Stimulated activated CD4-positive, alpha-beta T cell treated with anti-CD3 and anti-CD28 coated beads, TNF-alpha, amount 100 ng/mL, for 48 hours (primary cell): ENCODE measurements at places on chromosomes 2 and 18.

GRCh38 chr2:190698895-190699294, 50.0 kb downstream of the NAB1 start:
- no peak for DNase-seq

DNA sequence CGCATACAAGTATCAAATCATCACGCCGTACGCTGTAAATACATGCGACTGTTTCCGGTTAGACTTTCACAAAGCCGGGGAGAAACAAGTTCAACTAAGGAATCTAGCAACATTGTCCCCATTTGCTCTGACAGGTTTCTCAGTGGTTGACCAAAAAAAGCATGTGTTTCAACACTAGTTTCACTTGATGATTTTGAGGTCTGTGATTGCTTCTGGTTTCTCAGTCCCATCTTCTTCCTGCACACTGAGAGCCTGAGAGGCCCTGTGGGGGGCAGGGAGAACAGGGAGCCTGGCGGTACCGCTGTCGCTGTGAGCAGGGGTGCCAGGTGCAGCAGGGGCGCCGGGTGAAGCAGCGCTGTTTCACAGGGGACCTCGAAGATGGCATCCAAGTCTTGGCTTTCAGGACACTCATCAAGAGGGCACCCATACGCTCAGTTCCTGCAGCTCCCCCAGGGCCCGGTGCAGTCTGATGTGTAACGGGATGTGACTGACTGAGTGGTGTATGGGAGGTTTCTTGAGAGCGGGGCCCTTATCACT, 270.9 kb downstream of the TWIST2 start:
- no peak for DNase-seq

- DNase-seq, result no peak
These were observed 754.7 kb upstream of the GYPC start for GRCh38 chr2:125901278-125901677.

- no peak for DNase-seq
These were observed 236.6 kb upstream of the NOL4 start for GRCh38 chr18:34461266-34461665.

GRCh38 chr2:162840598-162841246, 2.2 kb upstream of the KCNH7 start:
- DNase-seq, result no peak

- DNase-seq, result peak; percentile 50
These were observed at the start of gene EPAS1 for GRCh38 chr2:46296840-46297545. EPAS1 (plus strand) TSS chr2:46297407; CDS start chr2:46297912, 505 bp downstream.

GRCh38 chr2:30730736-30731647, 76.3 kb downstream of the CAPN13 start:
- no peak for DNase-seq

GRCh38 chr2:210541290-210541902, 15.0 kb upstream of the CPS1 start:
- DNase-seq, result no peak

DNA sequence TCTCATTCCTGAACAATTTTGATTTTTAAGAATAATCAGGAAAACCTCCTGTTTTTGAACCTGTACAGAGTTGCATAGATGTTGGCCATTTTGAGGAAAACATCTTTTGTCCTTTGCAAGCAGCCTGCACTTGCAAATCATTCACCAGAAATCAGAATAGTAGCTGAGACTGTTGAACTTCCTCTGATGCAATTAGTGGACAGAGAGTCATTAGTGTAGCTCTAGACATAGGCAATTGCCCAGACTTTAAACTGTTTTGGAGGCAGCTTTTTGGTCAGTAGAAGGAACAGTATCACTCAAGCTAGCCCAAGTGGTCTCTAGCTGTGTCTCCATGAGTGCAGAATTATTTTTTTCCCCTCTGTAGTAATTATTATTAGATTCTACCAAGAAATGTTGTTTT, 326.1 kb downstream of the PIK3C3 start:
- DNase-seq, result no peak

GRCh38 chr2:68345129-68345875, 19.8 kb upstream of the PLEK start:
- no peak for DNase-seq

DNA sequence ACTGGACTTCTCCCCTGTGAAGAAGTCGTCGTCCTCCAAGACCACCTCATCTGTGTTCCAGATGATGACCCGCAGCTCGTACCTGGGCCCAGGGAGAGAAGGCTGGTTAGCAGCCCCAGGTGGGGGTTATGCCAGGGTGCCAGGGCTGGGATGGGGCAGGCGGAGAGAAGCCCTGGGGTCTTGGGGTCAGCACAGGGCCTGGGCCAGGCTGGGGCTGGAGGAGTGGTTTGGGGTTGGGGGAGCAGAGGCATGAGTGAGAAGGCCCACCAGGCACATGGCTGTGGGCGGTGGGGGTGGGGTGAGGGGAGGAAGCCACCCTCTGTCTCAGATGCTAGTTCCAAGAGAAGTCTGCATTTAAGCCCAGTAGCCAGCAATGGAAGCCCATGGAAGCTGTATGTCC, 15.8 kb downstream of the OTOF start:
- DNase-seq, result no peak

- DNase-seq, result no peak
These were observed 72.8 kb downstream of the SMAD7 start for GRCh38 chr18:48877941-48878340.

GRCh38 chr2:155980941-155981560, 351.5 kb downstream of the NR4A2 start:
- no peak for DNase-seq

- no peak for DNase-seq
These were observed 152.3 kb upstream of the MMADHC start for GRCh38 chr2:149739883-149740265.

- DNase-seq, result no peak
These were observed at the start of gene SOX11 for GRCh38 chr2:5691985-5692529. SOX11 (plus strand) TSS chr2:5692384; CDS start chr2:5692722, 338 bp downstream.

GRCh38 chr2:234339501-234339900, 157.4 kb downstream of the ARL4C start:
- DNase-seq, result no peak

GRCh38 chr18:79889569-79889968, 61.9 kb downstream of the SLC66A2 start:
- DNase-seq, result no peak

DNA sequence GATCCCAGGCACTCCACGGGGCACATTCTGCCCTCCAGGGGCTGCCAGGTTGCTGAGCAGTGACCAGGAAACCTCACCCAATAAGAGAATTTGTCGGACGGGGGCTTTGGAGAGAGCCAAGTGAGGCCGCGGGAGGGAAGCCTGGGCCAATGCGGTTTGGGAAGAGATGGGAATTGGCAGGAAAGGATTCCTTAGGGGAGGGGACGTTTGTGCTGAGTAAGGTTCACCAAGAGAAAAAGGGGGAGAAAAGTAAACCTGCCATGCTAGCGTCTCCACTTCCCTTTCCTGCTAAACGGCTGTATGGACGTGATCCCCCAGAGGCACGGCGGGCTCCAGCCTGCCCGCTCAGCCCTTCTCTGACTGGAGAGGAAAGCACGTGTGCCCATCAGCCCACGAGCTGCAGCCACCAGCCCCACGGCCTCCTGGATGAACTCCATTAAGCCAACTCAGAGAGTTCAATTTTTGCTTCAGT, 194.4 kb upstream of the ID2 start:
- DNase-seq, result no peak

DNA sequence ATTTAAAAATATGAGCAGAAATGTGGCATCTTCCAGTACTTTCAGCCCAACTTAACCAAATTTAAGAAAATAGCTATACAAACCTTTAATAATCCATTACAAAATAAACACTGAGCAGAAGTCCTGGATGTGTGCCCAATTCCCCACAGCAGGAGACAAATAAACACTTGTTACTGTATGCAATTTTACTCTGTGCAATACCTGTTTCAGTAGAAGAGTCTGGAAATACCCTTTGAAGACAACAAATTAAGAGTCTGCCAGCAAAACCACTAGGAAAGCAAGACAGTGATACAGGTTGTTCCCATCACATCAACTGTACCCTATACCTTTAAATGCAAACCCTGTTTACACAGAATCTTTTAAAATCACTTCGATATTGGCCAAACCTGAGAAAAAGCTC, 41.4 kb upstream of the RNU4ATAC start:
- no peak for DNase-seq

DNA sequence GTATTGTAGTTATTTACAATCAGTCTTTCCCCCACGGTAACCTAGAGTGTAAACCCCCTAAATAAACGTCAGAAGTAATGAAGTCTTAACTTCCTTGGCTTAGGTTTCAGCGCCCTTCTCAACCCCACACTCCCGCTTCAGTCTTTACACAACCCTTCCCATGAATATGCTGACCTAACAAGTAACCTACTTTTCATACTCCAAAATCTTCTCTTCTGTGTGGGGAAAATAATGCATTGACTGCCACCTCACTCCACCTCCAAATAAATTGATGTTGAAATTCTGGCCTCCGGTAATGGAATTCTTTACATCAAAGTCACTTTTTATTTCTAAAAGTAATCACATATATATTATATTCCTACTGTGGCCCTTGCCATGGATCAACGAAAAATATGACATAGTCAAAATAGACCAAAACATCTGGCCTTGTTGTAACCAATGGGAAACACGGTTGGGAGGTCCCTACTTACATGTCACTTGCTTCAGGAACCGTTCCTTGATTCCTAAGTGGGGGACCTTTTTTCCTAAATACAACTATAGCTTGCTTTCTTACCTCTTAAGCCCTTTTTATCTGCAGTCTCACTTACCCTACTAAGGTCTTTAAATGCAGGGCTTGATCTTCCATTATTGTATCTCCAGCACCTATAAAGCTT, 961 bp downstream of the GEN1 start:
- DNase-seq, result no peak

DNA sequence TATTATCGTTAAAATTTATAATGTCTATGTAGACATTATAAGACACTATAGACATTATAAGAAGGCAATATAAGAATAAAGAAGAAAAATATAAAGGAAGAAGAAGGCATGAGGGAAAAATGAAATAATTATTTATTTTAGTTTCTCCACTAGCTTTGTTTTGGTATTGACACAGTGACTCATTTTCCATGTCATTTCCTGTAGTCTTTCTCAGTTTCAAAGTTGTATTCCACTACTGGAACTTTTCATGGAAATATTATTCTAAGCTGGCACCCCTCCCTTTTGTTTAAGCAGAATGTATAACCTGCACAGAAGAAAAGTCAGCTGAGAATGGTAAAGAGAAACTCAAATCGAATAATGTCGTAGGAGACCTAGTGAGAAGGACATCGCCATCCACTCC, 234.2 kb upstream of the NETO1 start:
- no peak for DNase-seq

- DNase-seq, result no peak
These were observed 392.5 kb downstream of the IRS1 start for GRCh38 chr2:226407135-226407534.

DNA sequence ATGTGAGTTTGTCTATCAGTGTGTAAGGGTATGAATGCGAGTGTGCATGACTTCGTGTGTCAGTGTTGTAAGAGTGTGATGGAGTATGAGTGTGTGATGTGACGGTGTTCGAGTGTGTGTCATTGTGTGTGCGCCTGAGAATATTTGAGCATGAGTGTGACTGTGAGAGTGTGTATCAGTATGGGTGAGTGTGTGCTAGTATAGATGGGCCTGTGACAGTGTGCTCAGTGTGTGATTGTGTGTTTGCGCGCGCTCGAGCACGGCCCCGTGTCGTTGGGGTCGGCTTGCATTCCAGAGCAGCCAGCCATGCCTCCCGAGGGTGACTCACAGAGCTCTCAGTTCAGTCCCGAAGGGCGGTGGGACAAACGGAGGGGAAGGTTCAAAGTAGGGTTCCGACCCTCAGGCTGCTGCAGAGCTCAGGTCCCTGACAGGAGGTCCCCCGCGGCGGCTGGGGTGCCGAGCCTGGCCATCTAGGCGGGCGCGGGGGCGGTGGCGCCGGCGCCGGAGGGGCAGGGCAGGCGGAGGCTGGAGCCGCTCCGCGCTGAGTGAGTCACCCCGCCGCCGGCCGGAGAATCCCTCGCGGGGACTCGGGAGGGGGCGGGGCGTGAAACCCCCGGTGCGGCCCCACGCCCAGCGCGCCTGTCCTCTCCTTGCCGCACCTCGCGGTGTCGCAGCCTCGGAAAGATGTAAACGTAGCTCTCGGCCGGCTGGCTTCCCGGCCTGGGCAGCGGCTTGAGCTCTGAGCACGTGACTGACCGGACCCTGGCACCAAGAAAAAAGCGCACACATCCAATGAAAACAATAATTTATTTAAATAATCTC, 3.8 kb downstream of the DLX2 start:
- DNase-seq, result no peak

- no peak for DNase-seq
These were observed 32.5 kb upstream of the ACAA2 start for GRCh38 chr18:49845629-49846360.

- no peak for DNase-seq
These were observed 1469.7 kb upstream of the PIK3C3 start for GRCh38 chr18:40485318-40485717.

DNA sequence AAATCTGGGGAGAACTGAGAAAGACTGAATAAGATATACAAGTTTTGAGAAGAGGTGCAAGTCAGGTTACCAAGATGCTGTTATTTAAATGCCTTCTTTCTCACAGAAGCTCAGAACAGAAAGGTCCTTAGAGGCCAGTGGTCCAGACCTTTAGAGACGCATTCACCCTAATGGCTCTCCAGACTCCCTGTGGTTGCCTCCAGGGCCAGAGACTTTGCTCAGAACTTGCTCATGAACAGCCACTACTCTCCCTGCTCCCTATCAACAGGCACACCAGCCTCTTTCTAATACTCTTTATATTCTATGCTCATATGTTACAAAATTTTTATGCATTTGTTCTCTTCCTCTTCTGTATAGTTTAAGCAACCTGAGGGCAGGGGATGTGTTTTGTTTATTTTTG, 349.0 kb upstream of the TNP1 start:
- DNase-seq, result no peak

GRCh38 chr2:148982282-148982681, 56.2 kb upstream of the LYPD6B start:
- DNase-seq, result no peak

DNA sequence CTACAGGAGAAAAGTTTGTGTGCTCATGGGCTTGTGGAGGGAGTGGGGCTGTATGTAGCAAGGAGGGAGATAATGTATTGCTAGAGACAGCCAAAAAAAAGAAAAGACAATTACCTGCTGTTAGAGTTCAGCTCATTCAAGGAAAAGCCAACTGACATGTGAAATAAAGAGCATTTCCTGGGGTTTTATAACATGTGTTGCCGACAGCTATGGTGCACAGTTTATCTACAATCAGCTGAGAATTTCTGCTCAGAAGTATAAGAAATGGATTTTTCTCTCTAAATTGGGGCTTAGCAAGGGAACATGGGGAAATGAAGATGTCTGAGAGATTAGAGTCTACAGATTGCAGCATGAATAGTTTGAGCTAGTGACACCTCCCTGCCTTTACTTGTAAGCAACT, 674.1 kb downstream of the SUCLG1 start:
- no peak for DNase-seq

GRCh38 chr2:30230497-30231211, 680 bp upstream of the LBH start:
- DNase-seq, result no peak
